T-helper 9 cell (primary cell): ENCODE measurements at places on chromosomes 13 and 19.

DNA sequence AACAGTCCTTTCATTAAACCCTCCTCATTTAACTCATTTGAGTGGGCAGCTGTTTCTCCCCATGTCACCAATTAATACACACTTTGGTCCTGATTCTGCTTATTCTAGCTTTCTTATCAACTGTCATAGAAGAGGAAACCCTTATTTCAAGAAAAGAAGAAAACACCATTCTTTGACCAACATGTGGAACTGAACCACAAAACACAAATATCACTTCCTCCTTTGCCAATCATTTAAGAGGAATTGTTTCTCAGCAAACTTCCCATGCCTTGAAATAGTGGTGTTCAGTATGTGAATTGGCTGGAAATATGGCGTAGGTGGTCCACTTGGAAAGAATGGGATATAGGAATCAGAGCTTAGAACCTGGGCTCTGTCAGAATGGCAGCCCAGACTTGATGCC is 20.4 kb downstream of the MBD3L2B start:
- DNase-seq, result no peak

DNA sequence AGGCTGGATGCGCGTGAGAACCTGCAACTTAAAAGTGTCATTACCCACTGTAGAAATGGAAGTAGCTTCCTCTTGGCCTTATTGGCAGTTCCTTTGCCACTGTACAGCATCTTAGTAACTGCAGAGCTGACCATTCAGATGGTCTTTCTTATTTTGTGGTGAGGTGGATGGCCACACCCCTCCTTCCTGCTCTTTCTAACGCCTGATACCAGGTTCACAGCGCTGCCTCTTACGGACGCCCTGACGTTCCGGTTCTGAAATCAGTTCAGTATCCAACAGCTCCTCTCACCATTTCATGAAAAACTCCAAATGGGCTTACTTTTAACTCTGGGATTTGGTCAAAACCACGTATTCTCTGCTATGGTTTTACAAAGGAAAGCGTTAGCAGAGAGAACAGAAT is 134.6 kb downstream of the ATP11A start:
- no peak for DNase-seq

DNA sequence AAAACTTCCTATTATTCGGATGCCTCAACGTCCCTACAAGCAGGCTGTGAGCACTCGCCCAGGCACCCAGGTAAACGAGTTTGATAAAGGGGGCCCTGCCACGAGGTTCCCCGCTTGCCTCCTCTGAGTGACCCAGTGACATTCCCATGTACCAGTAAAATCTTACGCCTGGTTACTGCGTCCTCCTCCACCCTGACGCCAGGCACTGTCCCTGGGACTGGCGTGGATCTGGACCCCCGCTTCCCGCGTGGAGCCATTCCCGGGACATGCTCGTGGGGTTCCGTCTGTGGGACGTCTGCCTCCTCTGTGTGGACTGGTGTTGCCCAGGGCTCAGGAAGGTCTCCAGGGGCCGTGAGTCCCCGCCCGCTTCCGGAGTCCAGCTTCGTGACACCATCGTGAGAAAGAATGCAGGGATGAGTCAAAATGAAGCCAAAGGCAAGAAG is 407 bp upstream of the ZNF550 start:
- no peak for DNase-seq

GRCh38 chr13:82627183-82627582 is 1255.1 kb downstream of the SLITRK1 start:
- DNase-seq, result no peak

GRCh38 chr19:49145573-49146407 is 9.4 kb downstream of the HRC start:
- DNase-seq, result peak; percentile 84

GRCh38 chr13:111521030-111521429 is 200.6 kb downstream of the TEX29 start:
- DNase-seq, result no peak

GRCh38 chr13:37067874-37068273 is 8.4 kb upstream of the SUPT20H start:
- no peak for DNase-seq

DNA sequence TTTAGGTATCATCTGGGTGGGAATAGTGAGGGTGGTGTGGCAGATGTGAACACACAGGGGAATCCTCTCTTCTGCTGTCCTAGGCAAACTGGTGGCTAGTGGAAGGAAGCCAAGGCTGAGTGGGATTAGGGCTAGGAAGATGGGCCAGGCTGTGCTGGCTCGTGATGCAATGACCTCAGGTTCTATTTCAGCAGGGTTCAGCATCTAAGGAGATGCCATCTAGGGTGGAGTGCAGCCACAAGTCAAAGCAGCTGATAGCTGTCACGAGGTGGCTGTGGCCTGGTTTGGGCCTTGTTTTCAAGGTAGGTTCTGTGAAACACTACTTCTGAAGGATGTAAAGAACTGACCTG is 21.6 kb downstream of the ARL11 start:
- DNase-seq, result no peak

DNA sequence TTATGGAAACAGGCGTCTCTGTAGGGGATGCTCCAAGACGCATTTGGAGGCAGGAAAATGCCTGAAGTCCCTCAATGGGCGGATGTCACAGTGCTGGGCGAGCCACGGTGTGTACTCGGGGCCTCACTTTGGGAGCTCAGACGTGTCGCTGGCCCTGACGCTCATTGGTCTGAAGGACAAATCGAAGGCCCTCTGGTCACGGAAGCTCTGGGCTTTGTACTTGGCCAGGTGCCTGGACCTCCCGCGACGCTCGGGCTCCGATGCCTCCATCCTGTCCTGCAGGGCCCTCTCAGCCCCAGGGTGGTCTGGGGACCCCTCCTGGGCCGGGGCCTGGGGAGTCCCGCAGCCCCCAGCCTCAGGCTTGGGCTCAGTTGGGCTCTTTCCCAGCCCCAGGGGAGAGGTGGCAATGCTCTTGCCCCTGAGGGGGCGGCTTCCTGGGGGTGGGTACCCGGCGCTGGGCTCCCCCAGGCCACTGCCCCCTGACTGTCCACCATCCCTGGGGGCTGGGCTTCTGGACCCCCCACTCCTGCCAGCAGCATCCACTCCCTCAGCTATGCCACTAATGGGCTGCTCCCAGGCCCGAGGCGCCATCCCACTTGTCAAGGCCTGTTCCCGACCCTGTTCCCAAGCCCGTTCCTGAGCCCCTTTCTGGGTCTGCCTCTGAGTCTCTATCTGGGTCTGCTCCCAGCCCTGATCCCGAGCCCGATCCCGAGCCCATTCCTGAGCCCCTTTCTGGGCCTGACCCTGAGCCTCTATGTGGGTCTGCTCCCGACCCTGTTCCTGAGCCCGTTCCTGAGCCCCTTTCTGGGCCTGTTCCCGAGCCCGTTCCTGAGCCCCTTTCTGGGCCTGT is 39.5 kb upstream of the GRTP1 start:
- no peak for DNase-seq

DNA sequence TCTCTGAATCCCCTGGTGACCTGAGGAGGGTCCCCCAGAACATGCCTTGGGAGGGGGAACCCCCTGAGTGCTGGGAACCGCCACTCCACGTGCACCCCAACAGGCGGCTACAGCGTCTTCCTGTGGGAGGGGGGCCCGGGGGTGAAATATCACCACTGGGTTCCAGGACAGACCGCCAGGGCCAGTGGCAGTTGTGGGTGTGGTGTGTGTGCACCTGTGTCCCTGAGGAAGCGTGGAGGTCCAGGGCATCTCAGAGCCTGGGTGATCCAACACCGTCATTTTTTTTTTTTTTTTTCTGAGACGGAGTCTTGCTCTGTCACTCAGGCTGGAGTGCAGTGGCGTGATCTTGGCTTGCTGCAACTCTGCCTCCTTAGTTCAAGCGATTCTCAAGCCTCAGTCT is 4.2 kb downstream of the ADGRE5 start:
- peak; percentile 25 for DNase-seq

- no peak for DNase-seq
Measured at GRCh38 chr19:35098413-35099049, 17.1 kb upstream of the FXYD3 start.

DNA sequence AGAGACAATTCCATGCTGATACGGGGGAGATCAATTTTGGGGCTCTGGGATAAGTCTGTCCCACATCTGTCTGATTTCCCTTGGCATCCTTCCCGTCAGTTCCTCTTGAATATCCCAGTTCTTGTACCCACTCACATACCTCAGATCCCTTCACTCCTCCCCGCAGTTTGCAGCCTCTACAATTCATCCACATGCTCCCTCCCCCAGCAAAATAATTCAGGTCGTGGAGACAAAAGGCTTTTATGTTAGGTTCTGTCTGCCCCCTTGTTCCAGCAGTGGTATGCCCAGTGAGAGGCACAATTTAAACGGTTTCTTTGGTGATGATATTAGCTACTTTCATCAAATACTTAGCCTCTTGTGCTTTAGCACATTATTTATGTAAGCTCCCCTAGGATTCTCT is 9.6 kb downstream of the RPS16 start:
- no peak for DNase-seq

- no peak for DNase-seq
Measured at GRCh38 chr19:459724-460511, 915 bp downstream of the SHC2 start.

- DNase-seq, result no peak
Measured at GRCh38 chr19:18850471-18851375, 19.0 kb downstream of the UPF1 start.

DNA sequence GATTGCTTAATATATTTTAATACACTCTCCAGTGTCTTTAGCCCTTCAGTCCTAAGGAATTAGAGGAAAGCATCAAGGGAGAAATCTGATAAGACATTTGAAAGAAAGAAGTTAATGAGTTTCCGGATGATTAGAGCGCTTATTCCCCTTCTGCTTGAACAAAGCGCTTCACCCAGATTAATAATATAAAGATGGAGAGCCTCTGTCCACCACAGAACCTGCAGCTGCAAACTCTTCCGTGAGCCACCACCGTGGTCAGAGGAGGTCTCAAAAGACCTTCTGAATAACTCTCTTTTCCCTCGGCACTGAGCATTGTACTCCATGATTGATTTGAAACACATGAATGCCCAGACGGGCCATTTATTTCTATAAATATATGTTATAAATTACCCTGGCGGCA is 14.2 kb upstream of the TUBGCP3 start:
- no peak for DNase-seq

DNA sequence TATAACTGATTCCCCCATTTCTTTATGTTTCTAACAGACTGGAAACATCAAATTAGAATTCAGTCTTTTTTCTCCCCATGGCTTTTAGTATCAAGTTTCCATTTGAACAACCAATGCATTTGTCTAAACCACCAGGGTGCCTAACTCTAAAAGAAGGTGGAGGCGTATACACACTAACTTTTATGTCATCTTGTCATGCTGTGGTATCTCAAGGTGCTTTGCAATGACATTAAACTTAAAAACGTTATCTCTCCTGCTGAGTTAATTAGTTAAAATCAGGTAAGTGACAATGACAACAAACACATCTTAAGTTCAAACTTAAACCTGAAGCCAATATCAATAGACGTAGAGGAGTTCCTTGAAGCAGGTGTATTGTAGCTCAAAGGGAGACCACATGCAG is 1001.7 kb downstream of the PCDH17 start:
- no peak for DNase-seq

DNA sequence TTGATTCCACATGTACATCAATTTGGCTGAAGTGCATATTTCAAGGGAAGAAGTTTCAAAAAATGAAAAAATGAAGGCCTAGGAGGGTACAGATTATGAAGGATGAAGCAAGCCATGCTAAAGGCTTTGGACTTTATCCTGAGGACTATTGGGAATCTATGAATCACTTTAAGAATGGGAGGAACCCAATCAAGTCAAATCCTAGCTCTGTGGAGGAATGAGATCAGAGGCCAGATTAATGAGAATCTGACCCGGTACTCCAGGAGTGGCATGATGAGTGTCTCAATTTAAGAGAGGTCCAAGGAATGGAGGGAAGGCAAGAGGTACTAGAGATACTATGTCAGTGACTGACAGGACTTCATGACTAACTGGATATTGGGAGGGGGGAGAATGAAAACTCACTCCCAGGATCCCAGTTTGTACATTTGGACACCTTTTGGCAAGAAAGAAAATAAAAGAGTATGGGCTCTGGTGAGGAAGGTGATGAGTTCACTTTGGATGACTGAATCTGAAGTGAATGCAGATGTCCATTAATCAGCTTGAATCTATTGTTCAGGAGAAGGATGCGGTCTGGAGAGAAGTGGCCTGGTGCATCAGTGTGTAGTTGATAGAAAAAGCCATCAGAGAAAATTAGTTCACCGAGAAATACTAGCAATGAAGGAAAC is 349.0 kb downstream of the EFNB2 start:
- DNase-seq, result no peak

DNA sequence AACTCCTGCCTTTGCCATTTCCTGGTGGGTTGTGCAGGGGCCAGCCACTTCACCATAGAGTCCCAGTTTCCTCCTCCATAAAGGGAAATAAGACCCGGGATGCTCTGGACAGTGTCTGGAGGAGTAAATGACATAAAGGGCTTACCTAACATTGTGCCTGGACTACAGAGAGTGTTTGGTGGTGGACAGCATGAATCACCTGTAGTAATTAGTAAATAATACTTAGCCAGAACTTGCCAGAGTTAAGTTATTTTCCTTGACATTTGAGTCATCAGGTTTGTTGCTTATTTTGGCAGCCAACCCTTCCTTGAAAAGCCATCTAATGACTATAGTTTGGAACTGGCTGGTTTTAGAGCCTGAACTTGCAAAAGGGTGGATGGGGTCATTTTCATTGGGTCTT is 159.2 kb downstream of the SLC7A1 start:
- DNase-seq, result no peak

DNA sequence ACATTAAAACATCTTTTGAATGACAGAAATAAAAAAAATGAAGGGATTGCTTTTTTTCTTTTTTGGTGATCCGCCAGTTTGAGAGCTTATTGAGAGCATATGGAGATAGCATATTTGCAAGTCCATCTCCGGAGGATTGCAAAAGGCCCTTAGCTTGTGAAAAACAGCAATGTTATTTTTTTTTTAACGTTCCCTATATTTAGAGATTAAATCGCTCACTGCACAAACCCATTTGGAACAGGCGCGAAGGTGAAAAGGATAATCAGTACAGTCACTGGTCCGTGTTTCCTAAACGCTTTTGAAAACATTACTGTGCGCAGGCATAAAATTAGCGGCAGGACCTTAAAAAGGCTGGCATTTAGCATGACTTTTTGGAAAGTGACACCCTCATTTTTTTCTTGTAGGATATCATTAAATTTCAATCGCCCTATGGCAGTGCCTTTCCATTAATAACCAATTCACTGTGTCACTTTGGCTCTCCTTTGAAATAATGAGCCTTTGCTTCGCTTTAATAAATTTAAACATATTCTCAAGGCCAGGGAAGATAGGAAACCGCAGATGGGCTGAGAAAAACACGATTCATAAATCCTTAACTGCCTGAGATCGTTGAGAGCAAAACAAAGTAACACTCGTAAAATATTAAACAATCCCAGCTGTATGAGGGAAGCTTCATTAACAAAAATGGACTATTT is 342.2 kb downstream of the DACH1 start:
- no peak for DNase-seq
